ENCODE measurements at places on chromosomes 13 and 19. TPM values are rescaled to one million over a fixed set of nuclear protein-coding genes. Genes with fewer than 3 reads are reported as not detected.

TEKTIP1 gene
- not detected for total RNA-seq

CALR3 gene
- total RNA-seq: not detected

ZNF729 gene
- not detected for total RNA-seq

LPAR2 gene
- total RNA-seq: 3.5 TPM

NCR1 gene
- total RNA-seq: not detected

NKPD1 gene
- total RNA-seq: not detected

TNFRSF19 gene
- total RNA-seq: 45.2 TPM

IGSF23 gene
- not detected for total RNA-seq

TEX26 gene
- total RNA-seq: not detected

SAE1 gene
- 106 TPM for total RNA-seq
